ENCODE measurements at places on chromosomes 5 and 9.

DNA sequence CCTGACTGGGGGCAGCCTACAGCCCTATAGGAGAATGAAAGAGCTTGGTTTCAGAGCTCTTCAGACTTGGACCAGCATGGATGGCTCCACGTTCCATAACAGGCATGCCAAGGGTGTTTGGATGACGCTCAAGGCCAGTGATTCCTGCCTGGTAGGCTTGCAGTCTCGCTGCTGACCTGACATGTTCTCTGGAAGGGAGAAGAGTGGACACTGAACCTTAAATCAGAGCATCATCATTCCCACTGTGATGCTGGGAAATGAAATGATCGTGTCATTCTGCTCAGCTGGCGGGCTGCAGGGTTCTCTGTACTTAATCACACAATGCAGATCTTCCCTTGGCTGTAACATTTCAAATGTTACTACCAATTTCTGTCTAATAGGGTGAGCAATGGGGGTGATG, 57.0 kb downstream of the CFAP90 start:
- DNase-seq: no peak

DNA sequence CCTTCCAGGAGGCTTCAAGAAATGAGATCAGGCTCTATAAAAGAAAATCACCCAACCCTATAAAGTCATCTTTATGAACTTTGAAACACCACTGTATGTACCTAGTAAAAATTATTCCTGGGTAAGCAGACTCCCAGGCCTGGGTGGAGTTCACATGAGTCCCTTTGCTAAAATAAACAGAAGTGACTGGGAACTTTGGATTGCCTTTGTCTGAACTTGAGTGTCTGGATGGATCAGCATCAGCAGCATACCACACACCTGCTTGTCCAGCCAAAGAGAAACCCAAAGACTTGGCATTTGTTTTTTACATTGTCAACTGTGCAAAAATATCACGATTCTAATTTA, 79.6 kb upstream of the CDKN2B start:
- no peak for DNase-seq

DNA sequence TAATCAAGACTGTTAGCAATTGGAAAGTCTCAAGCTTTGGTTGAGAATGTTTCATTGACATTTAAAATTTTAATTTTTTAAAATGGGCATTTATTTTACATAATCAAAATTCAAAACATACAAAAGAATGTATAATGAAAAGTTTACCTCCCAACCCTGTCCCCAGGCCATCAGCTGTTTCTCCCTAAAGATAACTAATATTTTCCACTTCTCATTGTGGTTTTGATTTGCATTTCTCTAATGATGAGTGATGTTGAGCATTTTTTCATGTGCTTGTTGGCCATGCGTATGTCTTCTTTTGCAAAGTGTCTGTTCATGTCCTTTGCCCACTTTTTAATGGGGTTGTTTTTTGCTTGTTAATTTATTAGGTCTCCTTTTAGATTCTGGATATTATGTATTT, 11.4 kb upstream of the MACIR start:
- DNase-seq: no peak

GRCh38 chr5:160674901-160675300, 177.1 kb downstream of the ATP10B start:
- no peak for DNase-seq

DNA sequence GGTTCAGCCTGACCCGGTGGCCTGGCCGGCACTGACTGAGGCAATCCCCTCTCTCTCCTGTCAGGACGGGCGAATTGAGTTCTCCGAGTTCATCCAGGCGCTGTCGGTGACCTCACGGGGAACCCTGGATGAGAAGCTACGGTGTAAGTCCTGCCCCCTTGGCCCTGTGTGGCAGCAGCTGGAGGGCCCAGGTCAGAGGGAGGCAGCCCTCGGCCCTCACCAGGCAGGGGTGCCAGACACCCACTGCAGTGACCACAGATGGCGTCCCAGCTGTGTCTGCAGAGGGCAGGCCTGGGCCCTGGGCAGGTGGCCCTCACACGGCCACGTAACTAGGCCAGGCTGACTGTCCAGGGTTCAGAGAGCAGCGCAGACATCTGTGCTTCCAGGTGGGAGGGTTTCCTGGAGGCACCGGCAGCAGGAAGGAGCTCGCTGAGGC, 45.9 kb upstream of the HMCN2 start:
- DNase-seq: no peak

GRCh38 chr5:6518298-6519057, 69.8 kb downstream of the UBE2QL1 start:
- no peak for DNase-seq

GRCh38 chr9:36045610-36046009, 8.9 kb downstream of the RECK start:
- DNase-seq: no peak

DNA sequence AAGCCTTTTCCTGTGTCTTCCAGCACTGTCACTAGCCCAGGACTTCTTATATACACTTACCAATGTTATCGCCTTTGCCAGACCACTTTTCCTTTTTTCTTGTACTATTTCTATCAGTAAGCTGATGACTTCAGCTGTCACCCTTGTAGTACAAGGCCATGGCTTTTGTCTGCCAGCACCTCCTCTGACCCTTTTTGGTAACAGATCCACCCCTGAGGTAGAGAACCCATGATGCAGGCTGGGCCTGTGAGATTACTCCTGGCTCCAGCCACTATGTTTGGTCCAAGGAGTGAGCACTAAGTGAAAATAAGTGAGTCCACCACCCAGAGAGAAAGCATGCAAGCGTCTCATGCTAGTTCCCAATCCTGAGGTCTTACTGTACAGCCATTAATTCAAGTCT, 406.7 kb downstream of the MLLT3 start:
- DNase-seq: no peak

DNA sequence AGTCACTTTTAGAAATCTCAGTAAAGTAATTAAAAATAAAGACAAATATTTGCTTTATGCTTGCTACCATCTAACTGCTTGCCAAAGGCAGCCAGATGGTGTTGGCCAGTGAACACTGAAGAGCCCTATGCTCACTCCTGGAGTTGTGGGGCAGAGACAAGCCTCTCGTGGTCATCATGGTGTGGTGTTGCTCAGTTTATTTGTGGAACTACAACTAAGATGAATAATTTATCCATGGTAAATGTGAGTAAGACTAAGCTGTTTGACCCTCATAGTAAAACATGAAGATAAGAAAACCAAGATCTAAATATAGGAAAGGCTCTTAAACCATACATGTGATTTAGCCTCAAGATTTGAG, 100.7 kb downstream of the PDE8B start:
- no peak for DNase-seq

GRCh38 chr5:38535845-38536244, 20.6 kb downstream of the LIFR start:
- DNase-seq: no peak

DNA sequence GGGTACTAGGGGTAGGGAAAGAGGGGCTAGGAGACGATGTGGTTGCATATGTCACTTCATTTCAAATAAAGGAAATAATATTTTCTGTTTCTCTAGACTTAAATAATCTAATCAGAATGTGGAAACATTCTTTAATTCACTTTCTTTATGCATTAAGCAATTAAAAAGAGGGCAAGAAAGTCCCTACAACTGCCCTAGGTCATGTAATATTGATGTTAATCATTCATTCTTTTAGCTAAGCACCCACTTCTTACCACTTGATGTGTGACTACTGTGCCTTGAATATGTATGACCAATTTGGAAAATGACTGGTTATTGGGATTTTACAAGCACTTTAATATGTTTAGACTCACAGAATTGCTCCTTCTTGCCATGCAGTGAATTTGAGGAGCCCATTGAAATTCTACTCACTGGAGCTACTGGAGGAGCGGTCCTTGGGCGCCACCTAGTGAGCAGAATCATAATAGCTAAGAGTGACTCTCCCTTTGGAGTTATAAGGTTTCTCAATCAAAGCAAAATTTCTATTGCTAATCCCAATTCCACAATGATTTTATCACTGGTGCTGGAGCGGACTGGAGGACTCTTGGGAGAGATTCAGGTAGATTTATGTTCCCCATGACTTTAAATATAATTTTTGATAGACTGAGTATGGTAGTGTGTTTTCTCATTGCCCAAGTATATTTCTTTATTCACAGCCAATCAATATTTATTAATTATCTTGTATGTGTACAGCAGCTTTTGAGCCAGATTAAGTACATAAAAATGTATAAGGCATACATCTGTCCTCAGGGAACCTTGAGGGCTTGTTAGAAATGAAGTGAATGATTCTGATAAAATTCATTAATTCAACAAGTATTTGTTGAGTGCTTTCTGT, 225.1 kb downstream of the ADGRV1 start:
- peak; percentile 59 for DNase-seq

- peak; percentile 13 for DNase-seq
These were observed 19.5 kb downstream of the FAM163B start for GRCh38 chr9:133589454-133590227.

- DNase-seq: no peak
These were observed 169.2 kb downstream of the EDIL3 start for GRCh38 chr5:84215521-84215920.

DNA sequence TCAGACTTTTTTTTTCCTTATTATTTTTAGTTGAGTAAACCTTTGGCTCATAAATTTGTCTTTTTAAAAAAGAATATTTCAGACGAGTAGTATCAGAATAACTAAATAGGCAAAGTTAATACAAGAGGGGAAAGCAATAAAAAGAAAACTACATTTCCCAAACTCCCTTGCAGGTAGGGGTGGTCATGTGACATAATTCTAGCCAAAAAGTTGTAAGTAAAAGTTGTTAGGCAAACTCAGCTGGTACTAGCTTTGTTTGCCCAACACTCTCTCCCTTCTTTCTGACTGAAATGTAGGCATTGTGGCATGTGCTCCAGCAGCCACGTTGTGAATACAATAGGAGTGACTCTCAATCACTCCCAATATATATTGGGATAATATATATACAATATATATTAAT, 20.9 kb downstream of the GIN1 start:
- no peak for DNase-seq

GRCh38 chr5:67493676-67494075, 297.1 kb upstream of the CD180 start:
- DNase-seq: no peak

DNA sequence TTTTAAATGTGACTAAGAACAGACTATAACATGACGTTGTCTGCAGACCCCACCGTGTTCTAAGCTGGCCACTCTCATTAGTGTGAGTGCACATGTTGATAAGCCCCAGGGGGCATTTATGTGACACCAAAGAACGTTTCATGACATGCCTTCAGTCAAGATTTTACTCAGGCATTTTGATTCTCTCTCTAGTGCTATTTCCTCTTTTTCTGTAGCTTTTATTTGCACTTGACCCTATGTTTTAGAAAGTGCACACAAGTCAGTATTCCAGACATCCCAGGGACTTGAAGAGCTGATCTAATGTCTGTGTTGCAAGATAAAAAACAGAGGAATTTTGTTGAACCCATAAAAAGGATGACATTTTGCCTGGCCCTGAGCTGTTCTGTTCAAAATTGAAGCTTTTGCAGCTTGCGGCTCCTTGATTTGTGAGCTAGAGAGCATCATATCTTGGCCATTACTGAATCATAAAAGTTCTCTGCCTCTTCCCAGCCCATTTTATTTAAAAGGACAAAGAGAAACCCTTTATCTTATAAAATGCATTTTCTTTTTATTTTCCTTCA, 80.9 kb upstream of the TYRP1 start:
- no peak for DNase-seq

- DNase-seq: no peak
These were observed 45.6 kb upstream of the SMIM15 start for GRCh38 chr5:61207884-61208283.

DNA sequence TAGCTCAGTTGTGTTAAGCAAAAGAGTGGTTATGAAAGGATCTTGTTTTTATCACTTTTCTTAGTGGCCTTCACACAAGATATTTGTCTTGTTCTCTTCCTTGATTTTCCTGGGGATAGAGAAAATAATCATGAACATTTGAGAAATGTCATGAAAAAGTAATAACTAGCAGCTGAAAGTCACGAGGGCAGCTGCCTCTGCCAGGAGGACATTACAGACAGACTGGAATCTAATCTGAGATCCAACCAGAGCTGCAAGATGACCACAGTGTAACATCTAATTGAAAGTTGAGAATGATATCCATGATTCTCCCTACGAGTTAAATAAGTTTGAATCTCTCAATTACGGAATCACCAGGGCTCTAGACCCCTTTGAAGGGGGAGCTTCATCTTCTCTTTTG, 274.9 kb downstream of the ARHGAP26 start:
- no peak for DNase-seq

DNA sequence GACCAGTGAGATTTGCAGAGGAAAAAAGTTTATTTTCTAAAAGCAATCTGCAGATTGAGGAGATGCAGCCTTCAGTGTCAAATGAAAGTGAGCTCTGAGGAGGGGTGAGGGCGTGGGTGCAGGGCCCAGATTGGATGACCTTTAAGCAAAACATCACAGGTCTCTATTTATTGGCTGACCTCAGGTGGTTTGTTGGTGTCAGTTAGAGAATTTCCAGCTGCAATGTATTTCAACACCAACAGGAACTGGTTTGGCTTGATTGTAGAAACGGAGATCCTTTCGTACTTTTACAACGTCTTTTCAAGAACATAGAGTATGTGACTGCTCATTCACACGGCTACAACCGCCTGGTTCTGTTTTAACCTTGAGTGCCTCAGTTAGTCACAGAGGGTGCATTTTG, 1069.1 kb downstream of the EFNA5 start:
- no peak for DNase-seq

- no peak for DNase-seq
These were observed 518.1 kb downstream of the ELAVL2 start for GRCh38 chr9:23307731-23308513.

DNA sequence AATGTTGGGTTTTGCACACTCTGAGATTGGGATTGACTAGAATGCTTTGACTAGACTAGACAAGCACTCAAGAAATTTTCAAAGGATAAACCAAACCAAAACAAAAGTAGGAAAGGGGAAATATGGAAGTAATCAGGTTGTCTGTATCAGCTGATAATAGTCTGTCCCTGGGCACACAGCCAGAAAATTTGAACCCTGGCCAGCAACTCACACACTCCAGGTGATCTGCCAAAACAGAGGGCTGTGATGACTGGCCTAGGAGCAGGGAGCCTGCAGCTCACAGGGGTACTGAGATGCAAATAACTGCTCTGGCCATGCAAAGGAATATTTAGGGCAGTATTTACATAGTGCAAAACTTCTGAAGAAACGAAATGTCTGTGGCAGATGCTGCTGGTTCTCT, 112.3 kb upstream of the SMIM23 start:
- no peak for DNase-seq

GRCh38 chr5:43437062-43437660, 25.0 kb upstream of the CCL28 start:
- DNase-seq: no peak

GRCh38 chr9:124394596-124394995, 20.6 kb downstream of the PSMB7 start:
- no peak for DNase-seq
